Activated CD4-positive, alpha-beta T cell treated with anti-CD3 and anti-CD28 coated beads, Interleukin-2, amount 50 U/mL, for 24 hours (primary cell): ENCODE measurements at places on chromosomes 16 and 17.

GRCh38 chr17:19517699-19518098 lies 16.0 kb upstream of the SLC47A1 start:
- DNase-seq, result no peak

GRCh38 chr17:70089513-70090148 lies 14.6 kb downstream of the KCNJ16 start:
- no peak for DNase-seq

- no peak for DNase-seq
Measured at GRCh38 chr17:56142325-56142724, 10.9 kb upstream of the ANKFN1 start.

- no peak for DNase-seq
Measured at GRCh38 chr16:21239646-21240045, 6.1 kb downstream of the ANKS4B start.

- DNase-seq, result no peak
Measured at GRCh38 chr17:59845595-59846393, 46.9 kb downstream of the TUBD1 start.
